ENCODE measurements at places on chromosomes 16 and 17.

GRCh38 chr17:69503711-69504110, 89.2 kb downstream of the MAP2K6 start:
- DNase-seq = no peak

DNA sequence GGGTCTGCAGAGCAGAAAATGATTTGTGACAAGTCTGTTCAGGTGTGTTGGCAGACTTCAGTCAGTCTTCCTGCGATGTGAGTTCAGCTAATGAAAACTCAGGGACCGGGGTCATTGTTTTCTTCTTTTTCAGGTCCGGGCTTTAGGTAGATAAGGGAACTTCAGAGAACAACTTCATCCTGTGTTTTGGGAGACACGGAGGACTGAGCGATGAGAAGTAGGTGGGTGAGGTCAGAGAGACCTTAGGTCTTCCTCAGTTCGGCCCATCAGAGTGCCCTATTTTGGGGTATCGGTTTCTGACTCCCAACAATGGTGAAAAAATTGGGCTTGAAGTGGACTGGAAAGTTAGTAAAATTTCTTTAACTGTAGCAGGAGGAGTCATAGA, 88.9 kb upstream of the ATF7IP2 start:
- no peak for DNase-seq

DNA sequence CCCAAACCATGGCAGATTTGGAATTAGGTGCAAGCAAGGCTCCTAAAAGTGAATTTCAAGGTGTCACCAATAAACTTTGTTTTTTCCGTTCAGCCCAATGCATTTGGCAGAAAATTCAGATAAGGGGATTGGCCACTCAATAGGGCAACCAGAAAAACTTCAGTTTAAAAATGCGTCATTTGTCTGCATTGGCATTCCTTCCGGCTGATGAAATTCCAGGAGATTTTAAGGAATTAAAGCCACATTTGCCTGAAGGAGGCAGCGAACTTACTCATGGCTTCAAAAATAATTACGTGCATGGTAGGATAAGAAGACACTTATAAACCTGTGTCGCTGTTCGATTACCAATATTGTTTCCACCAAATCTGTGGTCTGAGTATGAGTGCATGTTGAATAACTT, 151.9 kb downstream of the SALL1 start:
- DNase-seq = no peak

GRCh38 chr17:43068570-43069367, 43.7 kb downstream of the RND2 start:
- no peak for DNase-seq

GRCh38 chr17:45376171-45377005, 56.3 kb downstream of the ARHGAP27 start:
- DNase-seq = no peak

- peak; percentile 63 for DNase-seq
Observed at GRCh38 chr17:3935140-3935542, 18.9 kb upstream of the P2RX1 start.

DNA sequence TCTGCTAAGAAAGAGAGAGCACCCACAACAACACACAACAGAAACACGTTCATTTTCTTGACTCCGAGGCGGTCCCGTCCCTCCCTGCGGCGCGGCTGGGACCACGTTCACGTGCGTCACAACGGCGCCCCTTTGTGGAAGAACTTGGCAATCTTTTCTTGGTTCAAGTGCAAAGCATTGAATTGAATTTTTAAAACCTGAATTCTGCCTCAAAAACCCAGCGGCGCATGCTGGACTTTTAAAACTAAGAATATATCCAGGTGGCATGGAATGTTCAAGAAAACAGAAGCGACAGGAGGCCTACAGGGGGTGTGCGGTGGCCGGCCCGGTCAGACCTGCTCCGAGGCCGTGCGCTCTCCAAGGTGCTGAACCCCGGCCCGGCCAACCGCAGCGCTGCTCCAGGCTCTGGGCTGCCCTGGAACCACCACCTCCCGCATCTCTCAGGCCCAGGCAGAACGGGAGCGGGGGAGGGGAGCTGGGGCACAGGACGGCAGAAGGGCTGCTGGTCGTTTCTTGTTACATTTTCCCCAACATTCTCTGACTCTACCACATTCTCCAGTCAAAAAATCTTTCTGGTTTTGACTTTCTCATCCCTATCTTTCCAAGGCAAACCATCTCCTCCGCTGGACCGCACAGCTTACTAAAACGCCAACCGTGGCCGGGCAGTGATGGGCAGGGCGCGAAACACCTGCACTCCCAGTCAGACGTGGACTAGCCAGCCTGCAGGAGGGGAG, 3.4 kb upstream of the HEXD start:
- peak; percentile 68 for DNase-seq

DNA sequence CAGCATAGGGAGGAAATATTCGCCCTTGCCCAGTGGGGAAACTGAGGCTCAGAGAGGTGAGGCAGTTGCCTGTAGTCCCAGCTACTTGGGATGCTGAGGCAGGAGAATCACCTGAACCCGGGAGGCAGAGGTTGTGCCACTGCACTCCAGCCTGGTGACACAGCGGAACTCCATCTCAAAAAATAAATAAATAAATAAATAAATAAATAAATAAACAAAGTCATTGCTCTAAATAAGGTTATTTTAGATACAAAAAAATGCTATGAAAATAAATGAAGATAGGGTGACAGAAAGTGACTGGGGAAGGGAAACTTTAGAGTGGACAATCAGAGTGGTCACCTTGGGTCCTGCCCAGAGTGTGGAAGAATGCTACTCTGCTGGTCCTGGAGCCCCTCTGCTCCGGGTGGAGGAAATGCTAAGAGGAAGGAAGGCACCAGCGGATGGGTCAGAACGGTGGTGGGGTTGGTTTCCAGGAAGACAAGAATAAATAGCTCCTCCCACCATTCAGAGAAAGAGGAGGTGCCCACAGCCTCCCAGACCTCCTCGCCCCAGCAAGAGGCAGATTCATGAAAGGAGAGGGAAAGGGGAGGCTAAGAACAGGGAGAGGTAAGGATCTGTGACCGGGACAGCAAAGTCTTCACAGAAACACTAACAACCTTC, 17.6 kb downstream of the TRPV3 start:
- DNase-seq = no peak

GRCh38 chr17:1365445-1366039, 34.5 kb downstream of the YWHAE start:
- peak; percentile 82 for DNase-seq

GRCh38 chr17:83067071-83067717, 12.2 kb upstream of the METRNL start:
- no peak for DNase-seq

GRCh38 chr17:20997711-20998570, 44.9 kb downstream of the USP22 start:
- peak; percentile 9 for DNase-seq

GRCh38 chr16:31286421-31287032, 26.8 kb downstream of the ITGAM start:
- DNase-seq = no peak

DNA sequence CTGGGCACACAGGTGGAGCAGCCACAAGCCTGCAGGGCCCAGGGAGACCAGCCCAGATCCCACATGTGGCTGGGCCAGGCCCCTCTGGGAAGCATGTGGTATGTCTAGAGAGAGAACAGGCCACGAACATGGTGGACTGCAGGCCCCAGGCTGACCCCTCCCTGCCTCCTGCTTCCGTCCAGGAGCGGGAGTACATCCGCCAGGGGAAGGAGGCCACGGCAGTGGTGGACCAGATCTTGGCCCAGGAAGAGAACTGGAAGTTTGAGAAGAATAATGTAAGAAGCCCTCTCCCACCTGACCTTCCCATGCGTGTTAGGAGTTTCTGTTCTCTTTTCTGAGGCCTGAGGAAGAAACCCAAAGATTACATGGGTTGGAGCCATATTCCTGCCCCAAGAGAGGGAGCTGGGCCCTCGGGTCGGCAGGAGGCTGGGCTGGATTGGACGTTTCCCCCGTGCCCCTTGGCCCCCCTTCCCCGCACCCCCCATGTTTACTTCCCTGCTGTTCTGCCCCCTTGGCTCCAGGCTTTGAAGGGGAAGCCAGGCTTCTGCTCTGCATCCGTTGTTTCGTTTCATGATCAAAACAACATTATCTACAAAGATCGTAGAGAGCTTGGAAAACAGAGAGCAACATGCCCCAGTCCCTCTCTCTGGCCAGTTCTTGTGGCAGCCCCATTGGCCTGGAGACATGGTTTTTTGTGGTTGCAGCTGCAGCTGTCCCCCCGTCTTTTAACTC, 5.7 kb upstream of the TCAP start:
- DNase-seq = no peak

DNA sequence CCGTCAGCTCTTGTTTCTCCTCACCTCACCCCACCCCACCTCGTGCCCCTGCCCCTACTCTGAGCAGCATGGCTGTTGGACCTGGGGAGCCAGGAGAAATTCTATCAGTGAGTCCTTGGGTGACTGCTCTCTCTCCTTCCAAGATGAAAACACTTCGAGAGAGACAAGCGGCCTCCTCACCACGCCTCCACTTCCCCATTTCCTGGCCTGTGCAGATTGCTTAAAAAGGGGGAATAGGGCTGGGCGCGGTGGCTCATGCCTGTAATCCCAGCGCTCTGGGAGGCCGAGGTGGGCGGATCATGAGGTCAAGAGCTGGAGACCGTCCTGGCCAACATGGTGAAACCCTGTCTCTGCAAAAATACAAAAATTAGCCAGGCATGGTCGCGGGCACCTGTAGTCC, 9.5 kb downstream of the DLX4 start:
- no peak for DNase-seq

DNA sequence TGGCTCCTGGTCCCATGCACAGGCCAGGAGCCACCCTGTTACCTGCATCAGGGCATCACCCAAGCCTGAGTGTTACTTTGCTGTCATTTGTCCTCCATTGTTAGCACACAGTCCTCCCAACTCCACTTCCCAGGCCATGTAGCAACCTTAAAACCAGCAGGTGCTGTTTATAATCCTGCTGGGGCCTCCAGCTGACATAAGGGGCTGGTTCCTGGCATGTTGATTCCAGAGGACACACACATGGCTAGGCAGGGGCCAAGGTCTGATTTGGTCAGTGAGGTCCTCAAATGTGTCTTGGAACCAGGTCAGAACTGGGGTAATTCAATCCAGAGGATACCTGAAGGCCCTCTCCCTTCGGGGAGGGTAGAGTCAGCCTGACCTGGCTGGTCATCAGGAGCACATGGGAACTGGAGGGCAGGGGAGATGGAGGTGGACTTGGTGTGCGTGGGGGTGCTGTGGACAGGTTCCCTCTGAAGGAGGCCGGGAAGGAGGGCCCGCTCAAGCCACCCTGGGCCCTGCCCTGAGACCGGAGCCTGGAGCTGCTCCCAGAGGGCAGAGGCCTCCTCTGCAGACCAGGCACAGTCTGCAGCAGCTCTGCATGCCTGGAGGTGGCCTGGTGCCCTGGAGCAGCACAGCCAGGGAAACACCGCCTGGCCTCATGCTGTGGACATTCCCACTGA, 6.6 kb downstream of the ADORA2B start:
- no peak for DNase-seq

GRCh38 chr16:2955438-2955778, 8.7 kb upstream of the KREMEN2 start:
- DNase-seq = no peak

DNA sequence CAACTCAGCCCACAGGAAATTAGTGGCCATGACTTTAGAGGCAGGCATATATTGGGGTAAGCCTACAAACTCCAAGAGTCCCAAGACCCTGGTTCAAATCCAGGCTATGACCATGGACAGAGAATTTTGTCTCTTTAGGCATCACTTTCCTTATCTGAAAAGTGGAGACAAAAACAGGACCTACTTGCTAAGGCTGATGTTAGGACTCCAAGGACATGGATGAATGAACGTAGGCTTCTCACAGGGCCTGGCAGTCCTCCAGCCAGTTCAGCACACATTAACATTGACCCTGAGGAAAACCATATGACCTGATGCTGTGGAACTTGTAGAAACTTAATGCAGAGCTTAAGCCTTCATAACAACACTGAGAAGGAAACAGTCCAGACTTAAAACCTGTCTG, 1.4 kb downstream of the FKBP10 start:
- peak; percentile 52 for DNase-seq

GRCh38 chr17:72146371-72146770, 25.6 kb downstream of the SOX9 start:
- no peak for DNase-seq

GRCh38 chr17:71709946-71710345, 410.9 kb upstream of the SOX9 start:
- peak; percentile 70 for DNase-seq

DNA sequence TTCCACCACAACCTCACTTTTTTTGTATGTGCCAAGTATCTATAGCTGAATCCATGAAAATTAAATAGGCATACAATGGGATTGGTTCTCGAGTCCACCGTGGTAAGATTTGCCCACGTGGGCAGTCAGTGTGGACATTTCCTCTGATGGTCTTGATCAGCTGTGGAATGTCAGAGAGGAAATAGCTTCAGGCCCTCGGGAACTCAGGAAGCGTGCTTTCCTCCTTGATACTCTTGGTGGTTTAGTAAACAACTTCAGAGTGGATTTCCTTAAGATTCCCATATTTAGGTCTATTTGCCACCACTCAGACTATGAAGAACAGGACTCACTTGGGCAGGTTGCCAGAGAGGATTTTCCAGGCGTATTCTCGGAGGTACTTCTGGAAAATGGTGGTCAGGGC, 152.5 kb downstream of the VPS53 start:
- peak; percentile 29 for DNase-seq

DNA sequence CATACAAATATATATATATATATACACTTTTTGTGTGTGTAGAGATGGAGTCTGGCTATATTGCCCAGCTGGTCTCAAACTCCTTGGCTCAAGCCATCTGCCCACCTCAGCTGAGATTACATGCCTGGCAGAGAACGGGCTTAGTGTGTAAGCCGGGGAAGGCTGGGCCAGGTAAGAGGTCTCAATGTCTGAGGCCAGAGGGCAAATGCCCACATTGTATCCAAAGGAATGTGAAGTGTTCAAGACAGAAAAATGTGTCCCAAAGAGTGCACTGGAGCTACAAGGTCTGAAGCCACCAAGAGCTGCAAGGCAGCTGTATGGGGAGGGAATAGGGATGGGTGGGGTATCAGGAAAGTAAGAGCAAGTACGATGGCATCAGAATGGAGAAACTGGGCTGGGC, 8.8 kb downstream of the CD2BP2 start:
- no peak for DNase-seq

DNA sequence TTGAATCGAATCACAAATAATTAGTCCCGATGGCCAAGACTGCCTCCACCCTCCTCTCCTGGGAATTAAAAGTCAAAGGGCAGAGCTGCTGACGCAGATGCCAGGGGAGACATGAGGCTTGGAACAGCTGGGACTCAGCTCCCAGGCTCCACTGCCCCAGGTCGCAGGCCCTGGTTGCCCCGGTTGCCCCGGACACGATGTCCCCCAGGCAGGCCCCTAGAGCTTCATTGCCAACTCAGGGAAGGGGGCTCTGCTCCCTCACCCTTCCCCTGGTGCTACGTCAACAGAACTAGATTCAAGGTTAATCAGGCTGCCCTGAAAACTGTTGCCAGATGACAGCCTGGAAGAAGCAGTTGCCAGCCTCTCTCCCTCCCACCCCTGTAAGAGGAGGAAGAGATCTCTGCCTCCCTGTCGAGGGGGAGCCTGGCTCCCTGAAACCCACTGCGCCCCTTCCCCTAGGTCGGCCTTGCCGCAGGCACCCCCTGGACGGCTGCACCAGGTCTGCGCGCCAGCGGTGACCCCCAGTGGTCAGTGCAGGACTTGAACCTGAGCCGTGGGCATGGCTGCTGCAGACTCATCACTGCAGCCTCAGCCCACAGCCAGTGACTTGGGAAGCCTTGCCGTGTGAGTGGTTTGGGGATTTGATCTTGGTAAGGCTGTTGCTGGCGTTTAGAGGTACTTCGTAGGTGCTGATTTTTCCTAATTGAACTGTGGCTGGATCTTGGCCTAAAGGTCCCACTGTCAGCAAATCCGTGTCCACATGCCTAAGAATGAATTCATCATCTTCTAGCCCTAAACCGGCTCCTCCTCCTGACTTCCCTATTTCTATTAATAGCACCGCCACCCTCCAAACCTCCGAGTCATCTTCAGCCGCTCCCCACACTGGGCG, 84.1 kb upstream of the TOB1 start:
- DNase-seq = peak; percentile 95

- peak; percentile 77 for DNase-seq
Observed at GRCh38 chr17:2050300-2051060, 4.4 kb upstream of the HIC1 start.
